ENCODE measurements at places on chromosomes 16 and 17. TPM values are rescaled to one million over a fixed set of nuclear protein-coding genes. Genes with fewer than 3 reads are reported as not detected.

DNA sequence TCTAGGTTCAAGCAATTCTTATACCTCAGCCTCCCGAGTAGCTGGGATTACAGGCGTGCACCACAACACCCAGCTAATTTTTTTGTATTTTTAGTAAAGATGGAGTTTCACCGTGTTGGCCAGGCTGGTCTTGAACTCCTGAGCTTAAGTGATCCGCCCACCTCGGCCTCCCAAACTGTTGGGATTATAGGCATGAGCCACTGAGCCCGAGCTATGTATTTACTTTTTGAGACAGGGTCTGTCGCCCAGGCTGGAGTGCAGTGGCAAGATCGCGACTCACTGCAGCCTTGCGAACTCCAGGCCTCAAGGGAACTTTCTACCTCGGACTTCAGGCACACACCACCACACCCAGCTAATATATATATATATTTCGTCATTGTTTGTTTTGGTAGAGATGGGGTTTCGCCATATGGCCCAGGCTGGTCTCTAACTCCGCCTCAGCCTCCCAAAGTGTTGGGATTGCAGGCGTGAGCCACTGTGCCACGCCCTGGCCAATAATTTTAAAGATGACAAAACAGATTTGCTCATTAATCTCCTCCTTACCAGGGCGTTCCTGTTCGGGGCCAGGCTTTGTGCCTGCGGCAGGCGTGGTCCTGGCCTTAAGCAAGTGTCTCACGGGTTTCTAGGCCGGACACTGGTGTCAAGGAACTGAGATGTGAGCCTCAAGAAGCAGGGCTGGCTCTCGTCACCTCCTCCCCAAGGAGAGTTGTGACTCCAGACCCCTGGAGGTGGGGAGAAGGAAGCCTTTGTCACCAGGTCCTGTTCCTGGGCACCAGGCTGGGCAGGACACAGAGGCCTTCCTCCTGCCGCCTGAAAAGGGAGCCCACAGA, 4.3 kb upstream of the NPW start:
- DNase-seq: no peak

TEX19 gene
- not detected for total RNA-seq

METTL16 gene
- 56.9 TPM for total RNA-seq

- no peak for DNase-seq
These were observed 66.8 kb downstream of the CDRT15 start for GRCh38 chr17:14169901-14170300.

DNA sequence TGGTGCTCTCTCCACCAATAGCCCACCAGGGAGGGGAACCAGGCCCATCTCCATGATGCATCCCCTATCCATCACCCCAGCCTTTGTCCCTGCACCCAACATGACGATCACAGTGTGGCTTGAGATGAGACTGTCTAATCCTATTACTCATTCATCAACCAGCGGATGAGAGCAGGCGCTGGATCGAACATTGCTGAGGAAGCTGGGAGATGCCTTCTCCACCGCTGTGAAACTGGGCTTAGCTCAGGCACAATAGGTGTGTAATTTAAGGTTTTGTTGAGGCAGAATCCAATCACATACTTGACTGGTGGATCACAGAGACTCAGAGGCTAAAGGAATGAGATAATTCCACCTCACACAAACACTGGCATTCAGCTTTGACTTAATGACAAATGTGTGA, 64.6 kb upstream of the IRX3 start:
- DNase-seq: no peak

- DNase-seq: peak; percentile 9
These were observed 2.0 kb downstream of the ROGDI start for GRCh38 chr16:4800290-4801041.

DNA sequence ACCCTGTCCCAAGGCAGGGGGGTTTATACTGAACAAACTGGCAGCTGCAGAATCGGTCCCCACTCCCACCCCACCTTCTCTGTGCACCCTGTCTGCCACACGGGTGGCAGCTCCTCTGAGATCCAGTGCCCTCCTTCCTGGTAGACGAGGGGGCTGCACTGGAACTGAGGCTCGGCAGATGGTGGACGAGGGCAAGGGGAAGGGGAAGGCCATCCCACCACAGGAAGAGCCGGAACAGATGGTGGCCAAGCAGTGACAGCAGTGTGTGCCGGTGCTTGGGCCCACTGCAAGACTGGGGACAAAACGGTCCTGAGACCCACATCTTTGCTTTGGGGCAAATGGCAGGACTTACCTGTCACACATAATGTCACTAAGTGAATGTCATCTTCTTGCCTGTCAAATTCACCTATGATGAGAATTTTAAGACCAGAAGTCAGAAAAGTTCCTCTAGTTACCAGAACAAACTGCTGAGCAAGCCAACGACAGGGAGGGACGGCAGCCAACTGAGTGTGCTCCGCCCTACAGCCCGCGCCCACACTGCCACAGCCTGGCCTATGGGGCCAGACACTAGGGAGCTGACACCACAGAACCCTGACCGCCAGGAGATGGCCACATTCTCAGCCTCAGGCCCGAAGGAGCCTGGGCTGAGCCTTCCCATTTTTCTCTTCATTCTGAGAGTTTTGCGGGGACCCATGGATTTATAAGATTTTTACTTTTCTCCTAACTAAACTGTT, 14.4 kb downstream of the NTAN1 start:
- DNase-seq: peak; percentile 18

- DNase-seq: peak; percentile 78
These were observed 7.7 kb upstream of the PCTP start for GRCh38 chr17:55743103-55743679.

DNA sequence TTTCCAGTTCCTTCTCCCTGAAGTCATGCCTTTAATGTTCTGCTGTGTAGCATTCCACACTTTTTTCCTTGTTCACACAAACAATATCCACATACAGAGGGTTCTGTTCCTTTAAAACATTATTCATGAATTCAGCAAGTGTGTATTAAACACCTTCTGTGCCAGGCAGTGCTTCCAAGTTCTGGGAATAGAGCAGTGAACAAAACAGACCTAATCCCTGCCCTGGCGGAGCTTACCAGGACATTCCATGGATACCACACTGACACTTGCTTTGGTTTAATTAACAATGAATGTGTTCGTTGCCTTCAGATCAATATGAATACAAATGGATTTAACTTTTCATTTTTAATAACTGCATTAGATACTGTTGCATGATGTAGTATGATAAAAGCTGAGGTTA, 57.9 kb upstream of the CLEC19A start:
- no peak for DNase-seq

- no peak for DNase-seq
These were observed 27.9 kb upstream of the PMFBP1 start for GRCh38 chr16:72199761-72200337.

ASPHD1 gene
- total RNA-seq: 12.1 TPM

DNA sequence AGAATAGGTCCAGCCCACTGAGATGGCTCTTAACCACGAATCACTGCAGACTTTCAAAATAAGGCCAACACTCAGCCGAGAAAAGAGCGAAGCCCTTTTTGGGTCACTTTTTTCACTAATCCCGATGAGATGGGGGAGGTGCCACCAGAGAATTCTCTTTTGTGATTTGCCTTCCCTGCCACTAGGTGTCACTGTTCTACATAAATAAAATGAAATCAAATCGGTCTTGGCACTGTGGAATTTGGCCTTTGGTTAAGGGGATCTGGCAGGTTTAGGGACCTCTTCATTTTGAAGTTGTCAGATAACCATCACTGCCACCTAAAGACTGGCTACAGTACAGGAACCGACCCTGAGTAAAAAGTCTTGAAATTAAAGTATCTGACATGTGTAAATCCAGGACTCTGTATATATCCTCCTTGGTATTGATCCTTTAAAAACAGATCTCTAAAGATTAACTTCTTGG, 147.0 kb downstream of the HS3ST4 start:
- peak; percentile 47 for DNase-seq

DNA sequence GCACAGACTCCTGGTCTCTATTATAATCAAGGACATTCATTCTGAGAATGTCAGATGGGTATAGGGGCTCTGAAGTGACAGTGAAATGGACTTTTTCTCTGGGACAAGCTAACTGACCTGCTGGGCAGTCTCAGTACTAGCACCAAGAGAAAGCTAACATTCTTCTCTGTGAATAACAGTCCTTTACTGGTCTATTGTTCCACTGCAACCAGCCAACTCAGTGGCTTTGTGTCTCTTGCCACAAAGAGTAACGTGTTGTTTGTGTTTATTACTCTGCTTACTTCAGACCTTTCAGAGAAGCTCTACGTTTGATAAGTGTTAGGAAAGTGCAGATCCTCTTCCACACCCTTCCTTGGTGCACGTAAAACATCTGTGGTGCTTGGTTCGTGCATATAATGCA, 61.5 kb upstream of the BCAR1 start:
- DNase-seq: no peak

DNA sequence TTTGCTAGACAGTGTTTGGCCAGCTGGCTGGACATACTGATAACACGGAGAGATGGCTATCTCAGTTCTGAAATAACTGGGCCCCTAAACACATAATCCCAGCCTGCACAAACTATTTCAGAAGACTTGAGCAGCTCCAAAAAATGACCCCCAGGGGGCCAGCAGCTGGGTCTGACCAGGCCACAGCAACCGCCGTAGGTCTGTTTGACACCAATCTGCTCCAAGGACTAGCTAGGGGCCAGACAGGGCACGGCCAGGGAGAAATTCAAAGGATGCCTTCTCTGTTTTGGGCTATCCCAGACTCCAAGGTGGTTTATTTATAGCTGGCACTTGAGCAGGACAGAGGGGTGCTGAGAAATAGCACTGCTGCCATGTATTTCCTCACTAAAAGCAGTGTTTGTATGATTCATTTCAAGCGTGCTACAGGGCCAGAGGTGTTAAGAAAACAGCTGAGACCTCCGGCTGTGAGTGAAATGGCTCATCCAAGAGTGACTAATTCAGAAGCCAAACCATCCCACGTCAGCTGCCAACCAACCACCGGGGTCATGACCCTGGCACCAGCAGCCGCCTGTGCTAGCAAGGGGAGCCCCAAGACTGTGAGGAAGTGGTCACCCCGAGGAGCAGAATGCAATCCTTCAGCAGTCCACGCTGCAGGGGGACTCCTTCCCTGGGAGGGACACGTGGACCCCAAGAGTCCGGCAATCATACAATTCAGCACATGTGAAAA, 5.7 kb downstream of the GGA2 start:
- DNase-seq: peak; percentile 97

- peak; percentile 7 for DNase-seq
These were observed 75.8 kb downstream of the WWOX start for GRCh38 chr16:78175287-78175686.

DNA sequence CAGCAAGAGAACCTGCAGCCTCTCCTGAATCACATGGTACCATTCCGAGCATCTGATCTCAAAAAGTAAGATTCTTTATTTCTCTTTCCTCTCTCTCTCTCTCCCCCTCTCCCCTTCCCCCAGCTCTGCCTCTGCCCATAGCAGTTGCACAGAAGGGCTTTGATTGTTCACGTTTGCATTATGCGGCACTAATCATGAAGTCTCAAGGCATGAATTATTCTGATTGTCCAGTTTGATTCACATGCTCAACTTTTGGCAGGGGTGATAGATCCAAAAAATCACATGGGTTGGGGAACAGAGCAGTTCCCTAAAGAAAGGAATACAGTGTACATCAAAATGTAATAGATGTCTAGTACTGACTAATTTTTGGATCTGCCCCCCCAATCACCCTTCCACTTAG, 380.0 kb upstream of the SOX9 start:
- DNase-seq: no peak

ADAD2 gene
- total RNA-seq: not detected

- no peak for DNase-seq
These were observed 22.4 kb downstream of the SREBF1 start for GRCh38 chr17:17814162-17815061.

DNA sequence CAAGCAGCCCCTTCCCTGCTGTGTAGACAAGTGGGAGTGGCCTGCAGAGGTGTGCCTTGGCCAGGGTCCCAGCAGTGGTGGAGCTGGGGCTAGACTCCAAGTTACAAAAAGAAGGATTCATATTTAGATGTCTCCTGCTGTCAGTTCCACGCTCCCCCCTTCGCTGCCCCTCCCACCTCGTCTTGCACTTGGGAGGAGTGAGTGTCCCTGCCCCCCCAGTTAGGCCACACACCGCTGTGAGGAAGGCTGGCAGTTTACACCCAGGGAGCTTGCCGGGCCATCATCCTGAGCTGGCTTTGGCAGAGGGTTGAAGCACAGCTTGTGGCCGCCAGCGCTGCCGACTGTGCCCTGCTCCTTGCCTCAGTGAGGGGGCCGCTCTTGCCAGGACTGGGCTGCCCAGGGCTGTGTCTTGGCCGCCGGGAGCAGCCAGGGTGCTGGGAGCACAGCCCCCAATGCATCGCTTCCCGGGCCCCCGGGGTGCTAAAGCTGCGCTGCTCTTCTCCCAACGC, 44.3 kb downstream of the ELAC2 start:
- no peak for DNase-seq

DNA sequence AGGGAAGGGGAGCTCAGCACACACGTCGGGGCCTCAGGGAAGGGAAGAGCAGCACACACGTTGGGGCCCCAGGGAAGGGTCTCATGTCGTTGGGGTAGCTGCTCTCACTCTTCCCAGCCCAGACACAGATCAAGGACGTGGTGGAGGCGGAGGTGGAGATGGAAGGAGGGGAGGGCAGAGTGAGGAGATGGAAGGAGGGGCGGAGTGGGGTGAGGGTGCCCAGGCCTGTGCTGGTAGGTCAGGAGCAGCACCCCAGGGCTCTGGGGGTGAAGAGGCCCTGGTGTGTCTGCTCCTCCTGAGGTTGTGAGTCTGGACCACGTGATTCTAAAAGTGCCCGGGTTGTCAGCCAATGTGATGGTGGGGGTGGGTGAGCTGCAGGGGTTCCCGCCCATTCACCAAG, 14.9 kb downstream of the CLCN7 start:
- no peak for DNase-seq

DNA sequence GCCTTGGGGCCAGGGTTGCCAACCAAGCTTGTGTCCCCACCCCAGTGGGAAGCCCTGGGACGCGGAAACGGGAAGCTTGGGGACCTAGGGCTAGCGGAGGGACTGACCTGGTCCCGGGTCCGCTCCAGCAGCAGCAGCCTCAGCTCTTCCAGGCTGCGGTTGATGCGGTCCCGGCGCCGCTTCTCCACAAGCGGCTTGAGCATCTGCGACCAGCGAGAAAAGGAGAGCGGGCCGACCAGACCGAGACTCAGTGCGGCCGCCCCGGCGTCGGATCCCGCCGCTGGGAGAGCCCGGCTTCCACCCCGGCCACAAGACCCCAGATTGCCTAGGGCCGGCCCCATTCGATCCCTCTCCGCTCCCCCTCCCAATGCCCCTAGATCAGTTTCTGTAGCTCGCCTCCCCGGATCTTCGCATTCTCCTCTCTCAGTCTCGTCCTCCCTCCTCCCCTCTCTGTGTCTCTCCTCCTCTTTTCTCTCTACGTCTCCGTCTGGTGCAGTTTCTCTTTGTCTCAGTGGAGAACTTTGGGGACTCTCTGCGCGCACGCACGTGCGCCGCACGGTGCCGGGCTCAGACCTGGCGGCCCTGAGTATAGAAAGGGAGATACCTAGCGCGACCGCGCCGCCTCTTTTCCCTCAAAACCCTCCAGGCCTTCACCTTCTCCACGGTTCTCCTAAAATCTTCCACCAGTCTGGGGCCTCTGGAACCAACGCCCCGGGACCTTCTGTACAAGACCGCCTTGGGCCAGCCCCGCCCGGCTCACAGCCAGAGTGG, 797 bp downstream of the HES7 start:
- peak; percentile 58 for DNase-seq

GRCh38 chr16:28986492-28986891, 1.6 kb downstream of the LAT start:
- DNase-seq: no peak

EPOP gene
- 1.8 TPM for total RNA-seq

- DNase-seq: no peak
These were observed 12.9 kb downstream of the GAN start for GRCh38 chr16:81327447-81328196.
